SJCRH30 (cell line): ENCODE measurements at places on chromosomes 3 and 15. TPM values are rescaled to one million over a fixed set of nuclear protein-coding genes. Genes with fewer than 3 reads are reported as not detected.

- H3K4me3 ChIP-seq: no peak overlapping the region
- H3K4me1 ChIP-seq: no peaks in the 10 kb centered on the region
- DNase-seq: no peak
- H3K36me3 ChIP-seq: no peaks in the 10 kb centered on the region
Observed at GRCh38 chr3:17456046-17456445, 286.4 kb downstream of the TBC1D5 start.

DNA sequence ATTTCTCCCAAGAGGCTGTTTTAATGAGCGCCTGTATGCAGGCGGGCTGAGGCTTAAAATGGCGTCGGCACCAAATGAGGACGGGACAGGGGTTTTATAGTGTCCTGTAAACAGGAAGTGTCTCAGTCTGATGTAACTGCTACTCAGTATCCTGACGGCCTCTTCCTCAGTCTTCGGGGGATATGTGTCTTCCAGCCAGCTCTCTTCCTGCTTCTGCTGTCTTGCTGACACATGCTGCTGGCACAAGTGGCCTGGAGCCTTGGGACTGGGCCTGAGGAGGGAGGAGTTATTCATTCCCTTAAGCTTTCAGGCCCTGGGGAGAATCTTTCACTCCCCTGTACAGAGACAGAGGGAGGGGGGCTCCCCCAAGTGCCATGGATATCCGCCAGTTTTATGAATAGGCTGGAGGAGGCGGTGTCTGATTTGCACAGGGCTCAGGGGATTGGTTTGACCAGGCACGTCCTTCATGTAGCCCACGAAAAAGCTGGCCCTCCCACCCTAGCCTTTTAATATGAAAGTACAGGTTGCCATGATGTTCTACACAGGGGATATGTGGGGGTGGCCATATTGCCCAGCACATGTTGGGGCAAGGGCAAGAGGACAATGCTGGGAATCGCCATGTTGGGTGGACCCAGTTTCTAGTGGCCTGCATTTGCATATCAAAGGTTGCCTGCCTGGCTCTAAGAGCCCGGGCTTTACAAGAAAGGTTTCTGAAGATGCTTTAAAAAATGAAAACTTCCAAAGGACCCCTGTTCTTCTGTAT is 19.9 kb downstream of the NDUFB4 start:
- H3K4me1 ChIP-seq: no peaks in the 10 kb centered on the region
- H3K27me3 ChIP-seq: no peaks in the 10 kb centered on the region
- H3K27ac ChIP-seq: peak overlapping the region; percentile 49
- H3K36me3 ChIP-seq: no peaks in the 10 kb centered on the region
- peak overlapping the region; percentile 29 for H3K4me3 ChIP-seq
- DNase-seq: peak; percentile 83

GRCh38 chr3:88101142-88101541 is 42.1 kb downstream of the ZNF654 start:
- no peaks in the 10 kb centered on the region for H3K4me1 ChIP-seq
- no peak overlapping the region for H3K4me3 ChIP-seq
- H3K36me3 ChIP-seq: peaks cover 8% of the 10 kb centered on the region; the same call in 1 of the 2 replicates
- H3K27me3 ChIP-seq: no peaks in the 10 kb centered on the region
- no peak for DNase-seq
- H3K27ac ChIP-seq: no peak overlapping the region

GRCh38 chr3:43054754-43055153 is 51.1 kb downstream of the POMGNT2 start:
- no peak overlapping the region for H3K4me3 ChIP-seq
- no peak for DNase-seq

DNA sequence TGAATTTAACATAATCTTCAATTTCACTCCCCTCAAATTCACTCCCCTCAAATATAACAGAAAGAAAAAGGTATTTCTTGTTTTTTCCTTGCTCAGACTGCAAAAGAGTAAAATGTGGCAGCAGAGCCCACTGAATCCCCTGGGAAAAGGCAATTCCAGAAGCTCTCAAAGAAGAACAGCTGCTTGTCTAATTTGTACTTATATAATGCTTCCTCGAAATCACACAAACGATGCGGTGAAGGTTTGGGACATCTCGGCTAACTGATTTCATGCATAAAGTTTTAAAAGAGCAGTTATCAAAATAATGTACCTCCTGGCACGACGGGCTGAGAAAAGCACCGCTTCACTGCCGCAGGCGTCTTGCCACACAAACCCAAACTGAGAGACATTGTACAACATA is 10.7 kb downstream of the BDH1 start:
- H3K4me3 ChIP-seq: no peak overlapping the region
- peak; percentile 49 for DNase-seq
- H3K4me1 ChIP-seq: peaks cover 29% of the 10 kb centered on the region

DNA sequence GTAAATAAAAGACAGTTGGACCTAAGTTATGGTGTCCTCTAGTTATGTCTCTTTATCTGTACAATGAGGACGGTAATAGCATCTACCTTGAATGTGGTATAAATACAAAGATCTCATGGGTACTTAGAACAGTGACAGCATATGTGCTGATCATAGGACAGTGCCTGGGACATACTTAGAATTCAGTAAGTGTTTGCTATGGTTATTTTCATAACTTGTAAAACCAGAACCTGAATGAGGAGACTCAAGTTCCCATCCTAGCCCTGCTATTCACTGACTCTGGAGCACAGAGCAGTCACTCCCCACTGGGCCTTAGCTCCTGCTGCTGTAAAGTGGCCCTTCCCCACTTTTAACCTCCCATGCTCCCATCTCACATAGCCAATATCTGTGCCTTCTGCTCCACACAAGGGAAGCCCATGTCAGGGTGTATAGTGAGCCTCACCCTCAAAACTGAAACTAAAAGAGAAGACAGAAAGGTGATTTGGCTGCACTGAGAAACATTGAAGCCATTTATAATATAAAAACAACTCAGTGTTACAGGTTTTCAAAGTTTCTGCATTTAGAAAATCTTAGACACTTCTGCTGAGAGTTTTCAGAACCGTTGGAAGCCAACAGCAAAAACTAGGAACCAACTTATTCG is 225.4 kb upstream of the UBE2E2 start:
- H3K27ac ChIP-seq: no peak overlapping the region
- H3K4me3 ChIP-seq: no peak overlapping the region
- DNase-seq: no peak

- no peaks in the 10 kb centered on the region for H3K36me3 ChIP-seq
- no peak for DNase-seq
- H3K27me3 ChIP-seq: peaks cover 4% of the 10 kb centered on the region; the same call in 1 of the 2 replicates
- peaks cover 16% of the 10 kb centered on the region for H3K4me1 ChIP-seq
- no peak overlapping the region for H3K27ac ChIP-seq
Observed at GRCh38 chr15:31217566-31218270, 108.9 kb upstream of the KLF13 start.

Gene GPR87
- not detected in 2 replicates for total RNA-seq

Gene RTP3
- not detected in 2 replicates for total RNA-seq

Gene CYP8B1
- total RNA-seq: not detected in 2 replicates

Gene NUSAP1
- 256 and 300 TPM in 2 replicates for total RNA-seq

DNA sequence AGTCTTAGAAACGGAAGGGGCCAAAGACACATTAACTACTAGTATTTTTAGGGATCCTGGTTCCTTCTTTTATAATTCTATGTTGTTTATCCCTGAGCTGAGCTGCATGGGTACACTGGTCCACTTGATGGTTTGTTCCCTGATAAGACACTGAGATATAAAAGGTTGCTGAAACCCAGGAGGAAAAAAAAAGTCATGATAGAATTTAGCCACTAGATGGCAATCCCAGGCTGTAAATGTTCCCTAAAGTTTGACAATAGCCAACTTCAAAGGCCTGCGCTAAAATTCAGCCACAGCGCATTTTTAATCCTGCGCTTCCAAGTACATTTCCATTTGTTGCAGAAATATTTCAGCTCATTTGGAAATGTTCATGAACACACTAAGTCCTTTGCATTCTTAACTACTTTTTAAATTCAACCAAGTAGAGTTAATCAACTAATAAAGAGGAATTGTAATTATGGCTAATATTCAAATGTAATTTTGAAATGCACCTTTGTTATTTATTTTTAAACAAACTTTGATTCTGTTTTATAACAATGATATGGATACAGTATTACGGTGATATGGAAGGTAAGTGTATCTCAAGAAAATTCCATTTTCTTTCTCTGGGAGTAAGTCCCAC is 249.3 kb upstream of the FEZF2 start:
- H3K36me3 ChIP-seq: no peaks in the 10 kb centered on the region
- no peaks in the 10 kb centered on the region for H3K27me3 ChIP-seq
- DNase-seq: peak; percentile 58
- H3K4me3 ChIP-seq: no peak overlapping the region
- no peaks in the 10 kb centered on the region for H3K4me1 ChIP-seq

DNA sequence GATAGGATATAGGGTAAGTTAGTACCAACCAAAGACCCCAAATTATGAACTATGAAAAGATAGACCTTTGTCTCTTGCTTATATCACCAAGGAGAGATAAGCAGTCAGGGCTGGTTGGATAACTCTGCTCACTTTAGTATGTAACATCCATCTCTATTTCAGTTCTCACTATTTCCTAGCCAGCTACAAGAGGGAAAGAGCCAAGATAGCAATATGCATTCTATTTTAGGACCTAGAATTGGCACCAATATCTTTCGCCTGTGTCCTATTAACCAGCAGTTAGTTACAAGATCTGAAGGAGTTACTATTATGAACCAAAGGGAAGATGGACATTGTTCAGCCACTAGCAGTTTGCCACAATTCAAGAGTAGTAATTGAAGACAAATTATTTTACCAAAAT is 457.5 kb downstream of the NSUN3 start:
- no peak for DNase-seq
- no peaks in the 10 kb centered on the region for H3K36me3 ChIP-seq
- H3K4me1 ChIP-seq: peaks cover 12% of the 10 kb centered on the region
- no peak overlapping the region for H3K4me3 ChIP-seq
- H3K27me3 ChIP-seq: no peaks in the 10 kb centered on the region

Gene ASTE1
- 10.4 and 10.5 TPM in 2 replicates for total RNA-seq

GRCh38 chr3:59884409-59884808 is 834.6 kb upstream of the CFAP20DC start:
- H3K36me3 ChIP-seq: no peaks in the 10 kb centered on the region
- DNase-seq: no peak
- H3K27ac ChIP-seq: no peak overlapping the region
- no peaks in the 10 kb centered on the region for H3K27me3 ChIP-seq
- H3K4me3 ChIP-seq: no peak overlapping the region
- H3K4me1 ChIP-seq: no peaks in the 10 kb centered on the region

DNA sequence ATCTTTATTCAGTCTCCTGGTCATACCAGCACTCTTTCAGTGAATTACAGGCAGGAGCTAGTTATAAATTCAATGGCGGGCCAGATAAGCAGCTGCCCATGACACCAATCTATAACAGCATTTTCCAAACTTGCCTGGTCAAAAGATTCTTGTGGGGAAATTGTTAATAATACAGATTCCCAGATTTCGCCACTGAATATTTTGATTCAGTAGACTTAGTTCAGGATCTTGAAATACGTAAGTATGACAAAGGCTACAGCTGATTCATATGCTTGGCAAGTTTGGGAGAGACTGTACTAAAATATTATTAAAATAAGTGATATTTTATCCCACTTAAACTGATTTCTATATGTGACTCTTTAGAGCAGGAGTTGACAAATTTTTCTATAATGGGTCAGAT is 119.3 kb downstream of the TMCO5A start:
- no peak overlapping the region for H3K4me3 ChIP-seq
- H3K4me1 ChIP-seq: no peaks in the 10 kb centered on the region
- H3K36me3 ChIP-seq: no peaks in the 10 kb centered on the region
- no peak for DNase-seq

DNA sequence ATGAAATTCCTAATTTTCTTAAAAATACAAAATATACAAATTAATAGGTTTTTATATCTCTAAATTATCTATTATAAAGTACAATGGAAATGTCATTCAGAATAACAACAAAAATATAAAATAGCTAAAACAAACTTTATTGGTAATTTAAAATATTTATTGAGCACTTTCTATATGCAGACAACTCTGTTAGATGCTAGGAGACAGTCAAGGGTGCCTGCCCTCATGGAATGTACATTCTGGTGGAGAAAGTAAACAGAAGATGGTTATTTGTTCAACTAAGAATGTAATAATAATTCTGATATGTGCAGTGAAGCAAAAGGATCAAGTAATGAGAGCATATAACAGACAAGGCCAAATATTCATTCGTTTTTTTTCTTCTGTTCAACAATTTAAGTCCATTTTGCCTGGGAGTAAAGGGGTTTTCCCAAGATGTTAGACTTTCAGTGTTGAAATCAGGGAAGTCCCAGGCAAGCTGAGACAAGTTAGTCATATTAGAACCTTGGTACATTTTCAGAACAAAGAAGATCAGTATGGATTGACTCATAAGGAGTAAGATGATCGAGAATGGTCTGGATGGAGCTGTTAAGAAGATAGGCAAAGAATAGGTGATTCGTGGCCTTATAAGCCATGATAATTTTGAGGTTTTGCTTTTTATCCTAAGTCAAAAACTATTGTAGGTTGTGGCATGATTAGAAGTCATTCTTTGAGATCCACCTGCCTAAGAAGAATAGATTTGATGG is 150.2 kb upstream of the MLF1 start:
- no peaks in the 10 kb centered on the region for H3K27me3 ChIP-seq
- H3K4me1 ChIP-seq: no peaks in the 10 kb centered on the region
- no peak overlapping the region for H3K27ac ChIP-seq
- no peak for DNase-seq
- H3K36me3 ChIP-seq: no peaks in the 10 kb centered on the region
- H3K4me3 ChIP-seq: no peak overlapping the region

Gene ANKRD34C
- not detected in 2 replicates for total RNA-seq

Gene SATB1
- total RNA-seq: 11.5 and 17.1 TPM in 2 replicates

DNA sequence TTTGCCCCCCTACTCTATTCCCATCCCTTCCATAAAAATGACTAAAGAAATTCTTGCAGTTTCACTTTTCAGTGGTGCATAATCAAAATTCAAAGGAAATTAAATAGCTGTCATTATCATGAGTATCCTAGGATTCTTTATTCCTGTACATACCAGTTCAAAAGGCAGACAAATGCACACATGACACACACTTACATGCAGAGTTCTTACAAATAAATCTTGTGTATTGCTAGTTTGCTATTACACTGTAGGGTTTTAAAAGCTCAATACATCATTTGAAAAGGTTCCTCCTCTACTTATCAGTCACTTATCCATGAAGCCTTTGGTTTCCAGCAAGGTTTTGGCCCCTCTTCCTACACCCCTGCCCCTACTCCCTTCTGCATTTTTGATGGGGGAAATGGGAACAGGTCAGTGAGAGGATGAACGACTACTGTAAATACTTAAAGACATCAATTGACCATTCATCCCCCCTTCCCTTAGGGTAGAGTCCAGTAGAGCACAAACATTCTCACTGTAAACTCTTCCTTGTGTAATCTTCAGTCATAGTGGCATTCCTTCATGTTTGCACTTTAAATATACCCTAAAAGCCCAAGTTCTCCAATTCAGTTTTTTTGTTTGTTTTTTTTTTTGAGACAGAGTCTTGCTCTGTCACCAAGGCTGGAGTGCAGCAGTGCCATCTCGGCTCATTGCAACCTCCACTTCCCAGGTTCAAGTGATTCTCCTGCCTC is 92.6 kb downstream of the SUCLG2 start:
- no peak overlapping the region for H3K4me3 ChIP-seq
- H3K4me1 ChIP-seq: no peaks in the 10 kb centered on the region
- no peaks in the 10 kb centered on the region for H3K36me3 ChIP-seq
- H3K27ac ChIP-seq: no peak overlapping the region
- no peak for DNase-seq
